Stimulated activated CD4-positive, alpha-beta T cell treated with anti-CD3 and anti-CD28 coated beads, TNF-alpha, amount 100 ng/mL, for 4 hours (primary cell): ENCODE measurements at places on chromosomes 6 and 20.

GRCh38 chr20:51402201-51402600 is 140.3 kb downstream of the NFATC2 start:
- DNase-seq: no peak

DNA sequence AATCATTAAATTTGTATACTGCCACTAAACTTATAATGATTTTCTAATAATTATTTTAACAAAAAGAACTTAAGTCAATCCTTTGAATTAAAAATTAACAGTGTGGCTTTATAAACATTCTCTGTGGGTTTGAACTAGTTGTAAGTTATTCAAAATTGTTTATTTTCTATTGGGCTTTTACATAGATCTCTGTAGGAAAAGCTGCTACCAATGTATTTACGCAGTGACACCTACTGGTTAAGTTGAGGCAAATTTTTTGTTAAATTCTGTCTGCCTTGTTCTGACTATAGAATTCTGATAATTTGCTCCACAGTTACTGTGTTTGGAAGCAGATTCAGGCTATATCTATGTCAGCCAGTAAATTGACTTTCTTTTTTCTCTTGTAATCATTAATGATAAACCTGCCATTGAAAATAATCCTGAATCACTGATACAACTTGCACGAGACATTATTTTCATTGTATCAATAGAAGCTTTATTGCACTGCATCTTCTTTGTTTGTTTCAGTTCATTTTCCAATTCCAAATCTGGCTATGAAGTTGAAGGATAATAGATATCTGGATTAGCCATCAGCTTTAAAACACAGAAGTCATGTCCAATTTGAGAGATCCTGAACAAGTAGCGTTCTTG is 66.0 kb upstream of the UTRN start:
- DNase-seq: no peak

DNA sequence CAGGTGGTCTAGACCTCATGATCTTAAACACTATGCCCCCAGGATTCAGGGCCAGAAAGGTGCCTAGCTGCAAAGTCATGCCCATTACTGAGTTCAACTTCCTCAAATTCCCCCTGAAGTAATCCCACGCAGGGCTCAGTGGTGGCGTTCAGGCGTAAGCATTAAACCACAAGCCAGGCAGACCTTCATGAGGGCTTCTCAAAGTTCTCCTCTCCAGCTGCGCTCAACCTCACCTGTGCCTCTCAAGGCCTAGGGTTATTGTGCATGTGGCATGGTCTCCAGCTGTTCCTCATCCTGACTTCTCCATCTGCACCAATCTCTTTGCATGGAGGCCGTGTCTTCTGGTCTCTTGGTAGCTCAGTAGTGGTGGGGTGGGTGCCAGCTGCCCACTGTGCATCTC is 113.6 kb downstream of the TSHZ2 start:
- DNase-seq: no peak

- no peak for DNase-seq
These were observed 279.2 kb downstream of the PTPRK start for GRCh38 chr6:128241216-128241615.

GRCh38 chr6:105587349-105588122 is 184.7 kb upstream of the PREP start:
- no peak for DNase-seq

DNA sequence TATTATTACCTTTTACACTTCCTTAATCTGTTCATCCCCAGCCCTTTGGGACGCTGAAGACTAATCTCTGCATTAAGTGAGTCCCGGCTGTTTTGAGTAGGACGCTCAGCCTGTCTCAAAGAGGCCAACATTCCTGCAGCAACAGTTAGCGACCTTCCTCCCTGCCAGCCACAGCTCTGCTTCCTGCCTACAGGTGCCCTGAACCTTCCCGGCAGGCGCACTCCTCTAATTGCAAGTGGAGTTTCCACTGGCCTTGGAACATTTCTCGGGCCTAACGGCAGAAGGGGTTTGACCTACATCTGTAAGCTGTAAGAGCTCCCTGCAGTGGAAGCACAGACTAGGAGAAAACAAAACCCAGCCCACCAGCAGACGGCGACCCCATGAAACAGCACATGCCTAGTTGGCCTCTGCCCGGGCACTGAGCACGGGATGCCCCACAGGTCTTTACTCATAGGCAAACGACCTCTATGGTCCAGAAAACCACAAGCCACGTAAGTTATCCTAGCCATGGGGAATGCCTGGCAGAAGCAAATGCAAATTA is 137.9 kb downstream of the DTNBP1 start:
- no peak for DNase-seq

- no peak for DNase-seq
These were observed 19.7 kb downstream of the PCK1 start for GRCh38 chr20:57580478-57581201.

GRCh38 chr6:81718126-81718525 is 34.4 kb downstream of the TENT5A start:
- no peak for DNase-seq

GRCh38 chr20:63238031-63238430 is 2.3 kb downstream of the BIRC7 start:
- no peak for DNase-seq

DNA sequence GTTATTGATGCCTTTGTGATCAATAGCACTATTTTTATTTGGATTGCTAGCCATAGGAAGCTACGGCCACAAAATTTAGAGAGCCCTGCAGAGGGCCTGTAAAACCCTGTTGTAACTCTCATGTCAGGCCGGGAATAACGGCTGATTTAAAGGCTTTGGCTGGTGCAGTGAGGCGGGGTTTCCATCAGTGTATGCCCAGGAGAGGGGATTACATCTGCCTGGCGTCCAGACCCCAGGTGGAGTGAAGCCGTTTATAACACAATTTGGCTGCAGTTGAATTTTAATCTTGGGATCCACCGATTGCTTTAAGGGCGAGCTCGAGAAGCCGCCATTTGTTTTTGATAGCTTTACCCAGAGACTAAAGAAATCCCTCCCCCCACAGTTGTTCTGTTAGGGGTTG is 29.1 kb upstream of the APCDD1L start:
- no peak for DNase-seq

DNA sequence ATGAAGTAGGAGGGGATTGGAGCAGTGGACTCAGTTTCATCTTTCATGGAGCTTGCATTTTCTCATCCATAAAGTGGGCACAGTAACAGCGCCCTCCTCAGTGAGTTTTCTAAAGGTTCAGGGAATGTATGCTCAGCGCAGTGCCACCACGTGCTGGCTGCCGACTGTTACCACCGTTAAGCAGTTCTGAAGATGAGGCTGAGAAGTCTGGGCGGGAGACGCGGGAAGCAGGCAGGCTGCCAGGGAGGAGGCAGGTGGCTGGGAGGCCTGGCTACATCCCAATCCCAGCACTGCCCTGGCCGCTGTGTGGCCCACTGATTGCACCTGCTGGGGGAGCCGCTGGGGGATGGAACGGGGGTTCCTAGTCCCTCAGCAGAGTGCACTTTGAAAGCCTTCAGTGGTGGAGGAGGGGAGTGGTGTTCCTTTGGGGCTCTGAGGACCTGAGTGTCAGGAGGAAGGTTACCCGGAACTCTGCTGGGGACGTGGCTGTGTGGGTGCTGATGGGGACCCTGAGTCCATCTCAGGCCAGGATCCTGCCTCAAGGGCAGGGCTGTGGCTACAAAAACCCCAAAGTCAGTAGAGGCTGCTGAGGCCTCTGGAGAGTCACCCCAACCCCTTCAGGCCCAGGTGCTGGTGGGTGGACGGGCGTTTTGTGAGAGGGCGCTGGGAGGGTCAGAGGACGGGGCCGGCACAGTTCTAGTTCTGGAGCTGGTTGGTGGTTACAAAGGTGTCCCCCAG is 28.0 kb upstream of the PHACTR3 start:
- DNase-seq: no peak

DNA sequence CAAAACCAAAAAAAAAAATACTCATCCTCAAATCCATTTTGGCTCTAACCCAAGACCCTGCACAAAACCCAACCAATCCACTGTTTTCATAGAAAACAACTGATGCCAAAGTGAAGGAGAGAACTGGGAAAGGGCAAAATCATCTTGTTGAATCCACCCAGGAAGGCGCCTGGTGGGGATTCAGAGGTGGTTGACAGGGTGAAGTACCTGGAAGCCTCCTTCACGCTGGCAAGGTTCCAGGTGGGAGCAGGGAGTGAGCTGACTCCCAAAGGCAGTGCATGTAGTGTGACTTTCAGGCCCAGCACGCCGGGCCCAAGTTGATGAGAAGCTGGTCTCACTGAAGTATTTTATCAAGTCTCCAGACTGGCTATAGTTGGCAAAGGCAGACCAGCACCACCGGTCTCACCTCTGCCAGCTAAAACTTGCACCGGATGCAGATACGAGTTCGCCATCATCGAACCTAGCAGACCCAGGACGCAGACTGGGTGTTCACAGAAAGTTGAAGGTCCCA is 16.5 kb downstream of the PPP1R10 start:
- DNase-seq: no peak

DNA sequence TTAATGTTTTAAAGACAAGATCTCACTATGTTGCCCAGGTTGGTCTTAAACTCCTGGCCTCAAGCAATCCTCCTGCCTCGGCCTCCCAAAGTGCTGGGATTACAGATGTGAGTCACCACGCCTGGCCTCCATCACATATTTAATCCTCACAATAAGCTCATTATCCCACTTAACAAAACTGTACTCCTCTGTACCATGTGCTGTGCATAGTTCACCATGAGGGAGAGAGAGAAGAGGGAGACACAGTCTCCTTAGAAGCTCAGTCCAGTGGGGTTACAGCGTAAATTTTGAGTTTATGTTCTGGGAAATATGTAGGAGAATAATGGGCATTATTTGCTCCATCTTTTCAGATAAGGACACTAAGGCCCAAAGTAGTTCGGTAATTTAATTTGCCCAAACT is 7.9 kb upstream of the CPNE5 start:
- DNase-seq: no peak

GRCh38 chr6:161429921-161430490 is 156.1 kb upstream of the AGPAT4 start:
- no peak for DNase-seq
